ENCODE measurements at places on chromosomes 16 and 17.

GRCh38 chr17:14104734-14105133 lies 35.4 kb downstream of the COX10 start:
- no peaks in the 10 kb centered on the region for H3K27me3 ChIP-seq
- no peaks in the 10 kb centered on the region for H3K4me1 ChIP-seq
- peaks cover 3% of the 10 kb centered on the region for H3K36me3 ChIP-seq
- H3K4me3 ChIP-seq: no peak overlapping the region
- no peak for DNase-seq

DNA sequence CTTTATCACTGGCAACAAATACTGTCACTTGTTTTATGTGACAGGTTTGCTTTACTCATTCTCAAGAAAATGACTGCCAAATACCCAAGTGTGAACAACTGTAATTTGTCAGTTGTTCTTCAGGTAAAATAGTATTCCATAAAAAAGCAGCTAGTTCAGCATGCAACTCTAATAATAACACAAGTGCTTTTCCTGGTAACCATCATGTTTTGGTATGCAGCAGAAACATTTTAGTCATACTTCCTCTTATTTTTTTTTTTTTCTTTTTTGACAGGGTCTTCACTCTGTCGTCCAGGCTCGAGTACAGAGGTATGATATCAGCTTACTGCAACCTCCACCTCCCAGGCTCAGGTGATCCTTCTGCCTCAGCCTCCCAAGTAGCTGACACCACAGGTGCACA lies 4.6 kb downstream of the TERF2 start:
- H3K4me1 ChIP-seq: peaks cover 4% of the 10 kb centered on the region
- H3K36me3 ChIP-seq: peaks cover 59% of the 10 kb centered on the region
- H3K4me3 ChIP-seq: no peak overlapping the region

- DNase-seq: no peak
- H3K4me3 ChIP-seq: no peak overlapping the region
- H3K4me1 ChIP-seq: no peaks in the 10 kb centered on the region
- peaks cover 78% of the 10 kb centered on the region for H3K27me3 ChIP-seq
- H3K27ac ChIP-seq: no peak overlapping the region
- H3K36me3 ChIP-seq: no peaks in the 10 kb centered on the region
These were observed 31.7 kb downstream of the OSBPL7 start for GRCh38 chr17:47789611-47790561.

DNA sequence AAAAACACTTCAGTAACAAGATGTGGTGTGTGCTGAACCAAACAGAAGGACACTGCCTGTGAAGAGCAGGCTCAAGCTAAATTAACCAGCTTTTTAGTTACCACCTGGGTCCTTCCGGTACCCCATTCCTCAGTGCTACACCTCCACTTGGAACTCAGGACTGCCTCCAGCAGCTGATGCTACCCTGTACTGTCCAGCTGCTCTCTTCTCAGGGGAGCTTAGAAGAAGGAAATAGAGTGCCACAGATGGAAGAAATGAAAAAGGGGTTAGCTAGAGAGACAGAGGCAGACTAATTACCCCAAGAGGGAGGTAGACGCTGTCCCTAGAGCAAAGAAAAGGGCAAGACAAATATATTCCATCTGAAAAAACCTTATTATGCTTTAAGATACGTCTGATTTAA lies 5.7 kb downstream of the MED13 start:
- H3K4me1 ChIP-seq: peaks cover 6% of the 10 kb centered on the region
- H3K27me3 ChIP-seq: no peaks in the 10 kb centered on the region
- no peak overlapping the region for H3K27ac ChIP-seq
- DNase-seq: no peak
- no peak overlapping the region for H3K4me3 ChIP-seq
- peaks cover 52% of the 10 kb centered on the region for H3K36me3 ChIP-seq

DNA sequence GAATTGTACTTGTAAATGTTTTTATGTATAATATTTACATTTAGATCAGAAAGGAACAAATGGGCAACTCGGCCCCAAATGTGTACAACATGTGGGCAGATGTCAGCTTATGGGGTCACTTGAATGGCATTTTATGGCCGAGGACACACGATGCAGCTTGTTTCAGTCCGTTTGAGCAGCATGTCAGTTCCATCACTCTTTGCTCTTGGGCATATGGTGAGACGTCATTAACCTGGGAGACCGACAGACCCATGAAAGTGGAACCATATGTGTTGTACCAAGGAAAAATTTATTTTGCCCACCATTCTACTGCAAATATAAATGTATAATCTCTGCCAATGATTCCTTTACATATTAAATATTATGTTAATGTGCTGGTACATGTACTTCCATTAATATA lies 561.9 kb upstream of the SOX9 start:
- no peaks in the 10 kb centered on the region for H3K36me3 ChIP-seq
- no peaks in the 10 kb centered on the region for H3K27me3 ChIP-seq
- no peak overlapping the region for H3K27ac ChIP-seq

DNA sequence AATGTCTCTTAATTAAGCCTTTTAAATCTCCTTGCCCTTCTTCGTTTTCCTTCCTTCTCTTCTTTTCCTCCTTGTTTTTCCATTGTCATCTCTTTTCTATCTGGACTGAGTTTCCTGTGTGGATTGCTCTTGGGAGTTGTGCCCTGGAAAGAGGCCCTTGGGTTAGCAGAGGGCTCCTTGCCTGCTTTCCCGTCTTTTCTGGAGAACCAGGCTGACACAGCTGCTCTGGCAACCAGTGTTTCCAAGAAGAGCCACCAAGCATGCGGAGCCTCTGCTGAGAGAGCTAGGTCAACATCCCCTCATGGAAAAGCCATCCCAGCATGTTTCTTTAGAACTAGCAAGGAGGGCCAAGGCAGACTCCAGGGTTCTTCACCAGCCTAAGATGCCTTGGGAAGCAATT lies 75.4 kb downstream of the HLF start:
- H3K4me1 ChIP-seq: peaks cover 20% of the 10 kb centered on the region
- DNase-seq: no peak
- H3K27me3 ChIP-seq: no peaks in the 10 kb centered on the region
- H3K27ac ChIP-seq: no peak overlapping the region
- H3K36me3 ChIP-seq: no peaks in the 10 kb centered on the region

DNA sequence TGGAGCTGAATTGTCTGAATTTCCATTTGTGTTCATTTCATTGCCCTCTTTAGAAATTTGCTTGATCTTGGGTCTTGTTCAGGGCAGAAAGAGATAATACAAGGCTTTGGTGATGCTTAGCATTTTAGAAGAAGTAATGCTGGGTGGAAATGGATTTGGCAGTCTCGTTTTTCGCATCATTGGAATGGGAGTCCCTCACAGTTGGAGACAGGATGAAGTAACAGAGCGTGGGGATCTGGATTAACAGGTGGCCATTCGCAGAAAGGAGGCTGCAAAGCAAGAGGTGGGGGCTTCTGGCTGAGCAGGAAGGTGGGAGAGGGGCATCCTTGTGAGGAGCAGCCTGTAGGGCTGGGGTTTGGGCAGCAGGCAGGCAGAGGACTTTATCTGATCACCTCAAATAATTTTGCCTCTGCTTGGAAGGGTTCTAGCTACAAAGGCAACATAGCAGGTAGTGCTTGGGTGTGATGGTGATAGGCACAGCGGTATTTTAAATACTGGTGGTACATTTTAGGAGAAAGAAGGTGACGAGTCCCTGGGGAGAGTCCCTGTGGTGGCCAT lies 17.0 kb downstream of the KSR1 start:
- DNase-seq: no peak
- no peaks in the 10 kb centered on the region for H3K27me3 ChIP-seq
- H3K4me3 ChIP-seq: no peak overlapping the region
- H3K36me3 ChIP-seq: no peaks in the 10 kb centered on the region
- H3K4me1 ChIP-seq: peaks cover 35% of the 10 kb centered on the region

- no peak overlapping the region for H3K4me3 ChIP-seq
- no peak overlapping the region for H3K27ac ChIP-seq
- H3K27me3 ChIP-seq: peaks cover 91% of the 10 kb centered on the region
- H3K4me1 ChIP-seq: no peaks in the 10 kb centered on the region
- no peaks in the 10 kb centered on the region for H3K36me3 ChIP-seq
These were observed 29.0 kb upstream of the HOXB13 start for GRCh38 chr17:48757524-48757961.

- peak overlapping the region; percentile 73 for H3K27ac ChIP-seq
- H3K36me3 ChIP-seq: peaks cover 8% of the 10 kb centered on the region
- peak overlapping the region; percentile 78 for H3K4me3 ChIP-seq
These were observed 18.8 kb downstream of the SIAH1 start for GRCh38 chr16:48366165-48367093.

- no peak overlapping the region for H3K4me3 ChIP-seq
- no peak overlapping the region for H3K27ac ChIP-seq
- H3K36me3 ChIP-seq: no peaks in the 10 kb centered on the region
- DNase-seq: no peak
- peaks cover 3% of the 10 kb centered on the region for H3K27me3 ChIP-seq
- no peaks in the 10 kb centered on the region for H3K4me1 ChIP-seq
These were observed 9.4 kb downstream of the OR4D2 start for GRCh38 chr17:58176200-58176599.

DNA sequence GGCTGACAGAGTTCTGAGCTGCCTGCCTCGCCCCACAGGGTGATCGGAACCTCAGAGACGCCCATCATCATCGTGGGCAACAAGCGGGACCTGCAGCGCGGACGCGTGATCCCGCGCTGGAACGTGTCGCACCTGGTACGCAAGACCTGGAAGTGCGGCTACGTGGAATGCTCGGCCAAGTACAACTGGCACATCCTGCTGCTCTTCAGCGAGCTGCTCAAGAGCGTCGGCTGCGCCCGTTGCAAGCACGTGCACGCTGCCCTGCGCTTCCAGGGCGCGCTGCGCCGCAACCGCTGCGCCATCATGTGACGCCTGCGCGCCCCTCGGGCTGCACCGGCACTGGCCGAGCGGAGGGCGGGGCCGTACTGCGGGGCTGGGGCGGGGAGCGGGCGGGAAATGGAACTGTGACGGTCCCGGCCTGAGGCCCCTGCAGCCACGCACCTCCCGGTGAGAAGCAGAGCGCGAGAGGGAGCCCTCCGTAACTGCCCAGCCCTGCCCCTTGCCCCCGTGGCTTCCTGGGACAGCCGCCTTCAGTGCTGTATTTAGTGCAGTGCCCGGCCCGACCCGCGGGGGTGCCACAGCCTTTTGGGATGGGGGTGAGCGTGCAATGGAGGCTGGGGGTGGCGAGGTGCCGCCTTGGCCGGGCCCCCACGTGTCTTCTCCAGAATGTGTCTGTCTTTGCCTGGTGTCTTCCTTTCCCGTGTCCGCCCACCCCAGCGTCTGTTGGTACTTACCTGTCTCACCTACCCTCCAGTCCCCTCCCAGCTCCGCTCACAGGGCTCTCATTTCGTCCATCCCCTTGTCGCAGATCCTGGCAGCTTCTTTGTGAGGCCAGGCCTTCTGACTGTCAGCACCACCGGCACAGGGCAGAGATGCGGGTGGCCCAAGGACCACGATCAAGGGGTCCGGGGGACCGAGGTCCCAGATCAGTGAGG lies 9.8 kb downstream of the RASL10B start:
- no peak overlapping the region for H3K27ac ChIP-seq
- peak overlapping the region; percentile 12 for H3K4me3 ChIP-seq
- peaks cover 7% of the 10 kb centered on the region for H3K4me1 ChIP-seq
- DNase-seq: no peak
- no peaks in the 10 kb centered on the region for H3K36me3 ChIP-seq

- no peaks in the 10 kb centered on the region for H3K27me3 ChIP-seq
- H3K4me3 ChIP-seq: no peak overlapping the region
- H3K27ac ChIP-seq: no peak overlapping the region
- H3K36me3 ChIP-seq: peaks cover 17% of the 10 kb centered on the region
- peaks cover 4% of the 10 kb centered on the region for H3K4me1 ChIP-seq
- no peak for DNase-seq
These were observed 22.5 kb upstream of the CHMP6 start for GRCh38 chr17:80969030-80969673.

DNA sequence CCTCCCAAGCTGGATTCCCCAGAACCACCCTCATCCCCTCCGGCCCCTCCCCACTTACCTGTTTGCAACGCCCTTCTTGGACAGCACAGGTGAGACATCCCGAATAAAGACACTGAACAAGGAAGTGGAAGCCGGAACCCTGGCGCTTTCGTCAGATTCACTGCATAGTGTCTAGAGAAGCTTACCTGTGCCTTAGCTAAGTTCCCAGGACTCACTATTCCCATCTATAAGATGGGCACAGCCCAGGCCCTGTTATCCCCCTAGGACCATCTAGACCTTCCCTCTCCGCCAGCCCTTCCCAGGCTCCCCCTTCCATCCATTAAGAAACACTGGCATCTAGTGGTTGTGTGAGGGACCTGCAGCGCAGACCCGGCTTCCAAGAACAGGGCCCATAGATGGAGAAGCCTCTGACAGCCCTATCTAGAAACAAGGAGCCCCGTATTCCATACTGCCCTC lies 26.9 kb upstream of the RPL38 start:
- H3K27me3 ChIP-seq: peaks cover 44% of the 10 kb centered on the region
- H3K4me1 ChIP-seq: no peaks in the 10 kb centered on the region

GRCh38 chr16:12675852-12676251 lies 127.8 kb downstream of the CPPED1 start:
- H3K4me3 ChIP-seq: no peak overlapping the region
- no peaks in the 10 kb centered on the region for H3K27me3 ChIP-seq
- DNase-seq: no peak

- peaks cover 18% of the 10 kb centered on the region for H3K4me1 ChIP-seq
- peak overlapping the region; percentile 63 for H3K27ac ChIP-seq
- DNase-seq: peak; percentile 50
These were observed 667 bp downstream of the EFCAB13 start for GRCh38 chr17:47324224-47325020.

GRCh38 chr16:11100239-11100750 lies 155.7 kb downstream of the SOCS1 start:
- H3K27ac ChIP-seq: peak overlapping the region; percentile 72
- H3K4me3 ChIP-seq: no peak overlapping the region
- peaks cover 69% of the 10 kb centered on the region for H3K4me1 ChIP-seq
- H3K27me3 ChIP-seq: no peaks in the 10 kb centered on the region
- no peaks in the 10 kb centered on the region for H3K36me3 ChIP-seq
- DNase-seq: no peak

GRCh38 chr16:1121601-1122397 lies 25.8 kb upstream of the C1QTNF8 start:
- no peaks in the 10 kb centered on the region for H3K36me3 ChIP-seq
- H3K27ac ChIP-seq: no peak overlapping the region
- peaks cover 18% of the 10 kb centered on the region for H3K27me3 ChIP-seq
- H3K4me3 ChIP-seq: no peak overlapping the region

GRCh38 chr16:87744750-87745514 lies 20.9 kb downstream of the KLHDC4 start:
- H3K4me1 ChIP-seq: no peaks in the 10 kb centered on the region
- no peak overlapping the region for H3K4me3 ChIP-seq
- no peak overlapping the region for H3K27ac ChIP-seq
- DNase-seq: no peak
- peaks cover 76% of the 10 kb centered on the region for H3K36me3 ChIP-seq

- no peaks in the 10 kb centered on the region for H3K27me3 ChIP-seq
- no peak overlapping the region for H3K4me3 ChIP-seq
- peaks cover 38% of the 10 kb centered on the region for H3K36me3 ChIP-seq
These were observed 39.7 kb upstream of the CRISPLD2 start for GRCh38 chr16:84780063-84780462.

GRCh38 chr17:81428948-81429774 lies 33.9 kb downstream of the BAHCC1 start:
- no peak overlapping the region for H3K27ac ChIP-seq
- H3K27me3 ChIP-seq: peaks cover 54% of the 10 kb centered on the region
- peak overlapping the region; percentile 22 for H3K4me3 ChIP-seq

- peak overlapping the region; percentile 70 for H3K27ac ChIP-seq
- peaks cover 4% of the 10 kb centered on the region for H3K36me3 ChIP-seq
- no peaks in the 10 kb centered on the region for H3K27me3 ChIP-seq
- peaks cover 86% of the 10 kb centered on the region for H3K4me1 ChIP-seq
These were observed 187.0 kb downstream of the CCDC182 start for GRCh38 chr17:57557834-57558681.
